Stimulated activated CD4-positive, alpha-beta T cell treated with anti-CD3 and anti-CD28 coated beads, Interleukin-2, amount 100 ng/mL, for 48 hours (primary cell): ENCODE measurements at places on chromosomes 12 and 14.

DNA sequence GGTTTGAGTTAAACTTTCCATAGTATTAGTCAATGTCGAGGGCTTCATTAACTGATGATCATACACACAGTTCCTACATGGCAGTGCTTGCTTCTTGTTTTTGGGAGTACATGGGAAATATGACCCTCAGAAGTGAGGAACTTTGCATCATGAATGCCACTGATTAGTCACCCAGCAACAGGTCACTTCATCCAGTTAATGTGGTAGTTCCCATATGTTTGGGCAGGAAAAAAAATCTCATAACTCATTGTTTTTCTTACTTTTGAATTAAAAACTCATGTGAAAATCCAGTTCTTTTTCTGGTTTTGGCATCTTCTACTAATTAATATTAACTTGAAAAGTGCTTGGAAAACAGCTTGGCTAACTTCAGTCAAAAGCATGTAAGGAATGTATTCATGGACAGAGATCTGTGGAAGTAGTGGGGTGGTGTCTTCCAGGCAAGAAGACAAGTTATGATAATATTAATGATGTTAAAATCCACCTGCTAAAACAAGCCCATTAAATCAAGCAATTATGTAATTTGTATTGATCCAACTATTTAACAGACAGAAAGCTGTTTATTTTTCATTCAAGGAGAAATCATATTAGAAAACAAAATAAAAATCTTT lies 309.1 kb upstream of the NAV3 start:
- no peak for DNase-seq

DNA sequence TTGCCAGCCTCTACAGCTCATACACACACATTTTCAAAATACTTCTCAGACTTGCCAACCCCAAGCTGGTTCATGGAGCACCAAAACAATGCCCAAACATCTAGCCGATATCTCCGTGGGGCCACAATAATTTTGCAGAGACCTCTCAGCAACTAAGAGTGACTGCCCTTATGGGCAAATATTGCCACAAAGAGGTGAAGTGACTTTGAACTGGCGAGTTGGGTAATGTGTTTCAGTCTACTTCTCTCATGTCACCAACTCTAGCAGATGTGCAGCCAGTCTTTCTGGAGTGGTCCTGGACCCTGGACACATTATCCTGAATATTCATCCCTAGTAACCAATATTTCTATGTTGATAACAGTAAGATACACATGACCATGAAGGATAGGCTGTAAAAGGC lies 290.3 kb downstream of the EMP1 start:
- DNase-seq, result no peak

DNA sequence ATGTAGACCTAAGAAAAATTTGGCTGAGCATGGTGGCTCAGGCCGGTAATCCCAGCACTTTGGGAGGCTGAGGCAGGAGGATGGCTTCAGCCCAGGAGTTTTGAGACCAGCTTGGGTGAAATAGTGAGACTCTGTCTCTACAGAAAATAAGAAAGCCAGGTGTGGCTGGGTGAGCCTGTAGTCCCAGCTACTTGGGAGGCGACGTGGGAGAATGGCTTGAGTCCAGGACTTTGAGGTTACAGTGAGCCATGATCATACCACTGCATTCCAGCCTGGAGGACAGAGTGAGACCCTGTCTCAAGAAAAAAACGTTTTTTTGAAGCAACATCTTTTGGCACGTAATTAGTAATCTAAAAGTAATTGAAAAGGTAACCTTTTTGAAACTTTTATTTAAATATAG lies 70.9 kb downstream of the FERMT2 start:
- DNase-seq, result no peak

DNA sequence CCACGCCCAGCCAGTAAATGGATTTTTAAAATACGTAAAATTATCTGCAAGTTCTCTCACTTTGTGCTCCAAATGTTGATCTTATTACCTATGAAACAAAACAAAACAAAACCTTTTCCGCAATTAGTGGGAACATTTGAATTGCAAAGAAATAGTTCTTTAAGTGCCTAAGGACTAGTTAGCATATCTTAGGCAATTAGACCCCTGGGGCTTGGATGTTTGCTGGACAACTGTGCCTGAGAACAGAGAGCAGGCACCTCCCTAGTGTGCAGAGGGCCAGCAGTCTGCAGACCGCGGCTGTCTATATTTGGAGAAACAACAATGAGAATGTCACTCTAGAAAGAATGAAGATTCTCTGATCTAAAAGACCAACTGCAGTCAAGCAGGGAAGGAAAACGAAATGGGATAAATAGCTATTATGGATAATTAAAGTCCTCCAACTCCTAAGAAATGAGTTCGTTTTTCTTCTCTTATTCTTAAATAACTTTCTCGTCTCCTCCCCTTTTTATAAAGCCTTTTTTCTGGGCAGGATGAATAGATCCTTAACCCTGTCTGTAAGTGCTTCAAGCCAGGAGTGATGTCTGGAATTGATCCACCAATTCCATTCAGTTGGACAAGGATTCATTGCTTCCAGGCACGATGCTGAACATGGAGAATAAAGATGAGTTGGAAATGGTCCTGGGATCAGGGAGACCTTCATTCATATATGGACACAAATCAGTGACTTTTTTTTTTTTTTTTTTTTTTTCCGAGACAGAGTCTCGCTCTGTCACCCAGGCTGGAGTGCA lies 16.2 kb downstream of the SLC17A8 start:
- no peak for DNase-seq

GRCh38 chr12:60834372-60834771 lies 1238.5 kb downstream of the SLC16A7 start:
- no peak for DNase-seq

GRCh38 chr14:93049867-93050331 lies 65.8 kb downstream of the ITPK1 start:
- no peak for DNase-seq

DNA sequence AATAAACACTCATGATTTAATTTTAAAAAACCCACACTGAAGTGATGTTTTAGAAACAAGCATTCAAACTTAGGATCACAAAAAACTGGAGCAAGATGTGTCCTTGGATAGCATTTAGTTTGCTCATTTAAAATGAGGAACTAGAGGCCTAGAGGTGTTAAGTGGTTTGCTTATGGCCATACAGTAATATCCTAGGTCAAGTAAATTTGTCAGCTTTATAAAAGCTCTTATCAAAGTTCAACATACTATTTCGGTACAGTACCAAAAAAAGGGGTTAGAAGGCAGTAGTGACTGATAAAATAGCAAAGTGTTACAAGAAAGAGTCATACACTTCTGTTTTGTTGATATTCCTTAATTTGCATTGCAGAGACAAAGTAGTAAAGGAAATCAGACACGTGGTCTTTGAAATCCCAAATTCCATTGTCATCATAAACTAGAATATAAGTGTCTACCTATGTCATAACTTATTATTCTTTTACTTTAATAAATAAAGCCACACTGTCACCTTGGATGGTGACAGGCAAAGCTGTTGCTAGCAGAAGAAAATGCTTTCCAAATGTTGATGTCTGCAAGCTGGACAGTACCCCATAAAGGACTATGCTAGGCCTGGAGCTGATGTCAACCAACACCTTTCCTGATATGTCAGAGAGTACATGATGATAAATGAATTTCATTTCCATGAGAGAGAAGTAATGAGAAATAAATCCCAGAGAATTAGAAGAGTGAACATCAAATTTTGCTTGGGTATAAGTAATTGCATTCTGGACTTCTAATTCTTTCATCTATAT lies 17.6 kb upstream of the SRP54 start:
- no peak for DNase-seq

DNA sequence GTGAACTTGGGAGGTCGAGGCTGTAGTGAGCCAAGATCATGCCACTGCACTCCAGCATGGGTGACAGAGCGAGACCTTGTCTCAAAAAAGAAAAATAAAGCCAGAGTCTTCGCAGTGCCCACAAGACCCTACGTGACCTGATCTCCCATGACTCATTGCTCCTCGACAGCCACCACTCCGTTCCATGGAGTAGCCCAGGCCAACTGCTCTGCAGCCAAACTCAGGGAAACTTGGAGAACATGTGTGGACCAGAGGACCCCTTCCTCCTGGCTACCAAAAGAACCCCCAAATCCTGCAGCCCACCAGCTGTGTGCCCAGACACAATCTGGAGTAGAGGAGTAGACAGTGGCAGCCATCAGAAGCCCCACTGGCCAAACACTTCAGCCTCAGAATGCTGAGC lies 32.1 kb upstream of the PPP2R5C start:
- no peak for DNase-seq

- no peak for DNase-seq
These were observed 6.6 kb downstream of the DCAF4 start for GRCh38 chr14:72932893-72933292.

GRCh38 chr12:65998536-65999530 lies 131.7 kb downstream of the LLPH start:
- no peak for DNase-seq

DNA sequence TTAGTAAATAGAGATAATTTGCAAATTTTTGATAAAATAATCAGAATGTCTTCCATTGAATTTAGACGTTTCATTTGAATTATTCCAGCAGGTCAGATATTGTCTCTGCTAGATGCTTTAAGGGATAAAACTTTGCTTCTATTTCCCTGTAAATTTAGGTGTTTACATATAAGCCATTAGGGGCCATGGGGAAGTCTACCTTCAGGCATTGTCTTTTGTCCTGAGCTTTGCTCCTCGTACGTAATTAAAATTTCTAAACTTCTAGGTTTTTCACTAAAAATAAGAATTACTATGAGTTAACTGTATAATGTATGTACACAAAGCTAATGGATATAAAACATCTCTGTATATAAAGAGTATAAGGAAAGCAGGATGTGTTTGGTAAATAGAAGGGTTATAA lies 24.1 kb upstream of the CD69 start:
- DNase-seq, result no peak

DNA sequence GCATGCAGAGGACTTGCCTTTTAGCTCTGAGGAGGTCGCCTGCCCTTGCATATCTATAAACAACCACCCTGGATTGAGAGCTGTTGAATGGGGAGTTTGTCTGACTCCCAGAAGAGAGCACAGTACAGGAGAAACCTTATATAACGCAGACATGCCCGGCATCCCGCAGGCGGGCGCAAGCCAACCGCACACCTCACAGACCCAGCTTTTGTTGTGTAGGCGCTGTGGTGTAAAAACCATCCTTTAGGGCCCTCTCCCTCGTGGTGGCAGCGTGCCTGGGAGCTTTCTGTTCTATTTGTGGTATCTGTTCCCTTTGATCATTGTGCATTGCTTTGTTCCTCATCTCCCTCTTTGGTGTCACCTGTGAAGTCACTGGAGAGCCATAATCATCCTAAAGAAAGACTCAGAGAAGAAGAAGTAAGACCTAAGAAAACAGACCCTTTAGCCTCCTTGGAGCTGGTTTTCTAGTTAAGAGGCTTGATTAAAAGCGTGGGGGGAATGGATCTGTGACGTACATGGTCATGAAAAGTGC lies 77.7 kb downstream of the ETV6 start:
- DNase-seq, result peak; percentile 47

GRCh38 chr12:14547571-14547970 lies 20.1 kb downstream of the PLBD1 start:
- no peak for DNase-seq

DNA sequence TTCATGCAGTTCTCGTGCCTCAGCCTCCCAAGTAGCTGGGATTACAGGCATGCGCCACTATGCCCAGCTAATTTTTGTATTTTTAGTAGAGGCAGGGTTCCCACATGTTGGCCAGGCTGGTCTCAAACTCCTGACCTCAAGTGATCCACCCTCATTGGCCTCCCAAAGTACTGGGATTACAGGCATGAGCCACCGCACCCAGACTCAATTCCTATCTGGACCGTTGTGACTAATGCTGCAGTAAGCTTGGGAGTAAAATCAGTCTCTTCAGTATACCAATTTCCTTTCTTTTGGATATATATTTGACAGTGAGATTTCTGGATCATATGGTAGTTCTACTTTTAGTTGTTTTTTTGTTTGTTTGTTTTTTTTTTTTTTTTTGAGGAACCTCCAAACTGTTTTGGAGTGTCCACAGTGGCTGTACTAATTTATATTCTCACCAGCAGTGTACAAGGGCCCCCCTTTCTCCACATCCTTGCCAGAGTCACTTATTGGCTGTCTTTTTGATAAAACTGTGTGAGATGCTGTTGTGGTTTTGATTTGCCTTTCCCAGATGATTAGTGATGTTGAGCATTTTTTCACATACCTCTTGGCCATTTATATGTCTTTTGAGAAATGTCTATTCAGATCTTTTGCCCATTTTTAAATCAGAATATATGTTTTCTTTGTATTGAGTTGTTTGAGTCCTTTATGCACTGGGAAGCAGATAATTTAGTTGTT lies 37.3 kb upstream of the EVL start:
- no peak for DNase-seq

DNA sequence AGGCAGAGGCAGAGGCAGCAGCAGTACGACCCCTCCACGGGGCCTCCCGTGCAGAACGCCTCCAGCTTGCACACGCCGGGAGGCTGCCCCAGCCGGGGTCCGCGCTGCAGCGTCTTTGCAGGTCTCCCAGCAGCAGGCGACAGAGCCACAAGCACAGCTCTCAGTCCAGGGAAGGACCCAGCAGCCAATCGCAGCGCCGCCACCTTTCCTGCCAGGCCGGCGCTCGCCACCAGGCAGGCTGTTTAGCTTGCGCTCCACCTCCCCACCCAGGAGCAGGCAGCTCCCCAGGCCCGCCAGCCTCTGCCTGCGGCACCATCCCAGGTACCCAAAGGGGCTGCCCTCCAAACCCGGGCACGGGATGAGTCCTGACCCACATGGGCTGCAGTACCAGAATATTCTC lies 25.2 kb downstream of the DDX51 start:
- no peak for DNase-seq

DNA sequence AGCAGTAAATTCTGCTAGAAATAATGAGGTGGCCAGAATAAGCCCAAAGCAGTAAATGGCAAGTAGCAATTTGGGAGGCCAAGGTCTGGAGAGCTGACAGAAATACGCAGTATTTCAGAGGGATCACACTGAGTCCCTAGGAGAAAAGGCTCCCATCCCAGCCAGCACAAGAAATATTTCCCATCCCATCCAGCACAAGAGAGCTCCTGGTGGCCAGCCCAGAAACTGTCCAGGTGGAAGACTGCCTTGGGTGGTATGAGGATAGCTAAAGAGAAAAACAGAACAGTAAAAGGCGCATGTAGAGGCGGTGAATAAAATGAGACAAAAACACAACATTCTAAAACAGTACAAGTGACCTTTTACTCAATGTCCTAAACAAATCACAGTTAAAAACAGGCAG lies 120.7 kb downstream of the HECTD4 start:
- no peak for DNase-seq
